Heart right ventricle (tissue), 16 donors: ENCODE measurements at places on chromosomes 5 and 9. TPM values are rescaled to one million over a fixed set of nuclear protein-coding genes. Genes with fewer than 3 reads are reported as not detected.

DNA sequence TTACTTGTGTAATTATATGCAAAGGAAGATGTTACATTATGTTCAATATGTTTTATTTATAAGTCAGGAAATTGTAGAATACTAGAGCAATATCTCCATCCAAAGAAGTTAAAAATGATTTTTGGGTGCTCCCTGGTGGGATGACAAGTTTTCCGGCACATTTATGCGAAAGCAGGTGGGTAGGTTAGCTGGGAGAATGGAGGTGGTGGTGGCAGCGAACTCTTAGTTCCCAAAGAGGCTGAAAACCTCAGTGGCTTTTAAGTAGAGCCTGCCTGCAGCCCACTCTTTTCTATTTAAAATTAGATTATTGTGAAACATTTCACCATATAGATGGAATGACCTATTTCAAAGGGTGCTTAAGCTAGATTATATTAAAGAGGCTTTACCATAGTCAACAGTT lies 51.8 kb downstream of the ANKRD33B start:
- H3K4me3 ChIP-seq, result no peak overlapping the region
- no peaks in the 10 kb centered on the region for H3K36me3 ChIP-seq
- no peak overlapping the region for H3K27ac ChIP-seq
- no peaks in the 10 kb centered on the region for H3K27me3 ChIP-seq
- no peak for DNase-seq
- peaks cover 3% of the 10 kb centered on the region for H3K4me1 ChIP-seq

Gene ITGA2
- 0.30 TPM for total RNA-seq

DNA sequence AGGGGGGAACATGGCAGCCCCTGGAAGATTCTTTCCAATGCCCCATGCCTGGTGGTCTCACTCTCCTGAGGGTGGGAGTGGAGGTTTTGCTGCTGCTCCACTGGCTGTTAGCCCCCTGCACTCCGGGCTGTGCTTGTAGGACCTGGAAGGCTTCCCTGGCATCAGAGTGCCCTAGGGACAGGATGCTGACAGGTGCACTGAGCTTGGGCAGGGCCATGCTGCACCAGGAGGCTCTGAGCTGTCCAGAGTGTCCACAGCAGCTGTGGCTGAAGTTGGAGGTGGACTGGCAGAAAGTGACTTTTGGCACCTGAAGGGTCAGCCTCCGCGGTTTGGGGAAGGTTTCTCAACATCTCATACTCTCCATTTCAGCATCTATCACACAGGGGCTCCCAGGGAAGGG lies 249.1 kb downstream of the GADD45G start:
- H3K36me3 ChIP-seq, result no peaks in the 10 kb centered on the region
- peaks cover 6% of the 10 kb centered on the region for H3K4me1 ChIP-seq
- H3K27me3 ChIP-seq, result no peaks in the 10 kb centered on the region

Gene IL9
- total RNA-seq, result not detected

Gene THBS4
- 67.8 TPM for total RNA-seq

Gene KCTD16
- 0.28 TPM for total RNA-seq

Gene ARL14EPL
- not detected for total RNA-seq

- no peak overlapping the region for H3K4me3 ChIP-seq
- peaks cover 34% of the 10 kb centered on the region for H3K27me3 ChIP-seq
- H3K4me1 ChIP-seq, result no peaks in the 10 kb centered on the region
- no peak for DNase-seq
- no peak overlapping the region for H3K27ac ChIP-seq
These were observed 7.4 kb upstream of the CCDC187 start for GRCh38 chr9:136311051-136312008.

Gene RPS14
- 1,129 TPM for total RNA-seq

- no peak overlapping the region for H3K27ac ChIP-seq
- peaks cover 25% of the 10 kb centered on the region for H3K4me1 ChIP-seq
- no peak overlapping the region for H3K4me3 ChIP-seq
- no peak for DNase-seq
These were observed 47.2 kb upstream of the RPL26L1 start for GRCh38 chr5:172911976-172912375.
